ENCODE measurements at places on chromosomes 3 and 15.

DNA sequence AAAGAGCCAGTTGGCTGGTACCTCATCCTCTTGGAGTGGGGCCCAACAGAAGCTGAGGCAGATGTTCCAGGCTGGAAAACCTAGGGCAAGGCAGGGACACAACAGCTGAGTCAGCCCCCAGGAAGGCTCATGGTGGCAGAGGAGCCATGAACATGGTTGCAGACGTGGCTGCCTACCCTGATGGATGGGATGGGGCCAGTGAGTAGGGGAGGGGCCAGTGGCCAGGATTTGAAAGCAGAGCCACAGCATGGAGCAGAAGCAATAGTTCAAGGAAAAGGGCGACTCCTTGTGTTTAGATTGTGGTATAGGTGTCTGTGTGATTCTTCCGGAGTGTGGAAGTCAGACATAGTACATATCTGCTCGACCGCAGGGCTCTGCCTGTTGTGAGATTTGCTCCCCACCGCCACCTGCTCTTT lies 24.2 kb downstream of the PXYLP1 start:
- no peak for DNase-seq

DNA sequence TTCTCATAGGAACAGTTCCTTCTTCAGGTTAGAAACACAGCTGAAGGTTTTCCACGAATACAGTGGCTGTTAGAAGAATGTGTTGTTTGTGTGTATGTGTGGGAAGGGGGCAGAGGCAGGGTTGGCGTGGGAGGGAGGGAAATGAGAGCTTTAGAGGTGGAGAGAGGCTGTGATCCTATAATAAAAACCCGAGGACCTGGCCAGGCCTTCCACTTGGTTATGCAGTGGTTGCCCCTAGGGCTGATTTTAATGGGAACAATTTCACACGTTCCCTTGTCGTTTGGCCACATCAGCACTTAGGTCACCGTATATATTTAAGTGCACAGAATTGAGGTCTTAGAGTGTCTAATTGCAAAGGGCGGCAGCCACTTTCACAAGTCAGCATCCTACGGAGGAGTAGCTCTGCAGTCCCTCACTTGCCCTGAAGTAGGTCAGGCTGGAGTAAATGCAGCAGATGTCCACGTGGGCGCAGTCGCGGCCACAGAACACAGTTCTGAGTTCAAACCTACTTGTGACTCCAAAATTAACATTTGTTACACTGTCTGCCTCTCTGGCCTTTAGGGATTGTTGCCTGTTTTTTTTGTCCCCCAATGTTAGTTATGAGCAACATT lies 85.6 kb downstream of the PDCD6IP start:
- no peak for DNase-seq

- DNase-seq, result no peak
Observed at GRCh38 chr3:78919021-78919755, 848.6 kb downstream of the ROBO1 start.

- DNase-seq, result no peak
Observed at GRCh38 chr3:178795349-178795748, 259.1 kb downstream of the KCNMB2 start.

GRCh38 chr15:44501768-44502366 lies 35.1 kb upstream of the EIF3J start:
- peak; percentile 12 for DNase-seq

- no peak for DNase-seq
Observed at GRCh38 chr3:140736863-140737460, 59.1 kb downstream of the TRIM42 start.

DNA sequence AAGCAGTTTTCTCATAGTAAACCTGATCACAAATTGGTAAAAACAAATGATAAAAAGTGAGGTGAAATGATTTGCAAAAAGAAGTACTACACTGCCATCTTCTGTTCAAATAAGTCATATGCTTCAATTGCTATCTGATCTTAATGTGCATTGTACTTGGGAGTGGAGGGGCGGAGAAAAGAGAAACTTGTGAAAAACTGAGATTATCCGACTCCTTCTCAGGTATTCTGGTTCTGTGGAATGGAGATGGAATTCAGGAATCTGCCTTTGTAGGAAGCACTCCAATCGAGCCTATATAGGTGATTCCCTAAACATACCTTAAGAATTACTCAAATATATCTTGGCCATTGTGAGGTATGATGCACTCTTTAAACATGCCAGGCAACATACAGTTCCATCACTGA lies 180.6 kb downstream of the CHL1 start:
- DNase-seq, result no peak

DNA sequence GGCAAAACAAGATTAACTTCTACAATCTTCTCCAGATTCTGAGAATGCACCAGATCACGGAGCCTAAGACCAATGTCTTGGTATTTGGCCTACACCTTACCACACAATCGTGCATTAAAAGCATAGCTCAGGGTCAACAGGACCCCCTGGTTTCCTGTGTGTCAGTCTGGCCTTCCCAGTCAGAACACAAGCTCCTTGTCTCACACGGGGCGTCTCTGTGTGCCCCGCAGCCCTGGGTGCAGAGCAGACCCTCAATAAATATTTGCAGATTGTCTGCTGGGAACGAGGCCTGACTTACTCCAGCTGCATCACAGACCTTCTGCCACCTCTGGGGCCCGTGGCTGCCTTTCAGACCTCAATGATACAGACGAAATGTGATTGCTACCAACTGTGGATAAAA lies 82.5 kb upstream of the CTNNB1 start:
- DNase-seq, result no peak

- DNase-seq, result no peak
Observed at GRCh38 chr3:133527081-133527715, 46.3 kb upstream of the CDV3 start.

DNA sequence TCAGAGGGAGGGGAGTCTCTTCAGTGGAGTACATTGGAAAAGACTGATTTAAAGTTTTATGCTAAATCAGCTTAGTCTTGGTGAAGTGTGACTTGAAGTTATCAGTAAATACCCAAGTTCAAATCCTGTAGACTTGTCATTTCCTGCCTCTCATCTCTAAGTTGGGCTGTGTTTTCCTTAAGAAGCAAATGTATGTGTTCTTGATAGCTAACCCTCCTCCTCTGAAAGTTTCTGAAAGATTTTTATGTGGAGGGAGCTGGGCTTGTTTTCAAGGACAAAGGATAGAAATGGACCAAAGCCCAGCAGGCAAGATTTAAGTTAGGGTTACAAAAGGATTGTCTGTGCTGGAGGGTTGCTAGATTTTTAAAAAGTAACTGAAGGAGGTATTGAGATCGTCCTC lies 4.2 kb downstream of the MAPKBP1 start:
- no peak for DNase-seq

- no peak for DNase-seq
Observed at GRCh38 chr15:67914028-67914427, 74.2 kb upstream of the RNU6-1 start.

DNA sequence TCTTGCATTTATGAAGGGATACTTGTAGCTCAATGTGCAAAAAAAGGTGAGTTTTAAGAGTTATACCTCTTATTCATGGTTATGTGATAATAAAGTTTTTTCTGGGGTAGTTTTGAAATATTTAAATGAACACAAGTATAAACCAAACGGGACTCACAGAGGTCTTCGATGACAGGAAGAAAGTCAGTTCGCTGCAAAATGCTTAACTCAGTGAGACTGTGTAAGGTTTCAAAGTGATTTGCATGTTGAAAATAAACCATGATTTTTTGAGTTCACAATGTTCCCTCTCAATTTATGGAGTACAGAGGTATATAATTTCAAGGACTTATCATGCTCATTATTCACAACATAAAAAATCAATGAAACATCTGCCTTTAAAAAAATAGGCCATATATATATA lies 36.3 kb upstream of the MYH15 start:
- DNase-seq, result no peak

DNA sequence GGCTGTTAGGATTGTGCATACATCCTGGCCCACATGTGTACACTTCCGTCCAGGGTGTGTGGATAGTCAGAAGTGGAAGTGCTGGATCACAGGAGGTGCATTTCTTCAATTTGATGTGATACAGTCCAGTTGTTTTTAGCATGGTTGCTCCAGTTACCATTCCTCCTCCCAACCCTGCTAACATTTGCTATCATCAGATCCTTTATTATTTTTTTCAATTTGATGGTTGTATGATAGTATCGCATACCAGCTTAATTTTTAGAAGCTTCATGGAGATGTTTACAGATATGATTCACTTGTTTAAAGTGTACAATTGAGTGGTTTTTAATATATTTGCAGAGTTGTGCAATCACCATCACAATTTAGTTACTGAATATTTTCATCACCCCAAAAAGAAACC lies 202.7 kb downstream of the ITPR1 start:
- no peak for DNase-seq

DNA sequence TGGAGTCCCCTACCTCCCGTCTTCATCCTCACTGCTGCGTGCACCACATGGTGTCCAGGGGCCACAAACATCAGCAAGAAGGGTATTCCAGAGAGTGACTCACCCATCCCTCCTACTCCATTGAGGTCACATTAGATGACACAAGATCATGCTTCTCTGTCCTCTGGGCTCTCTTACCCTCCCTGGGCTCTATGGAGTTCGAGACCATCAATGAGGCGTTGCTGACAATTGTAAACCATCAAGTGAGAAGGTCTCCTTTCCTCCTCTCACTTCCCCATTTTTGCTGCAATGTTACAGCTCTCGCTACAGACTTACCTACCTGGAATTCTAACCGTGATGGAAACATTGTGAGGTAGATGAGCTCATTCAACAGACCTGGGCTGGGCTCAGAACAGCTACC lies 51.7 kb downstream of the HMCES start:
- DNase-seq, result no peak

DNA sequence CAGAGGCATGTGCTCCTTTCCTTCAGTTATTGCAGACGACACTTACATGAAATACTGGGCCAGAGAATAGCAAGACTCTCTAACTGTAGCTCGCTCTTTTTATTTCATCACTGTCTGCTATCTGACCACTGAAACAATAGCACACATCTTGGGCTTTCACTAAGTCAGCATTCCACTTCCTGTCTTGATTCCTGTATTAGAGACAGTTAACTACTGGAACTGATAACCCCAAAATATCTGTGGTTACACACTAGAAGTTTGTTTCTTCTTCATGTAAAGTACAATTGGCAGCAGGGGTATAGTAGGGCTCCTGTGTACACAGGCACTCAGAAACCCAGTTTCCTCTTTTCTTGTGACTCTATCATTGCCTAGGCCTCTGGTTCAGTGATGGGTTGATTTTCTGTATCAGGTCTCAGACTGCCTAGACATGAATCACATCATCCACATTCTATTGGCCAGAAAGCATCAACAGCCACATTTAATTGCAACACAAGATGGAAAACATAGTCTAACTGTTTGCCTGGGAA lies 230.2 kb upstream of the CD96 start:
- DNase-seq, result no peak

DNA sequence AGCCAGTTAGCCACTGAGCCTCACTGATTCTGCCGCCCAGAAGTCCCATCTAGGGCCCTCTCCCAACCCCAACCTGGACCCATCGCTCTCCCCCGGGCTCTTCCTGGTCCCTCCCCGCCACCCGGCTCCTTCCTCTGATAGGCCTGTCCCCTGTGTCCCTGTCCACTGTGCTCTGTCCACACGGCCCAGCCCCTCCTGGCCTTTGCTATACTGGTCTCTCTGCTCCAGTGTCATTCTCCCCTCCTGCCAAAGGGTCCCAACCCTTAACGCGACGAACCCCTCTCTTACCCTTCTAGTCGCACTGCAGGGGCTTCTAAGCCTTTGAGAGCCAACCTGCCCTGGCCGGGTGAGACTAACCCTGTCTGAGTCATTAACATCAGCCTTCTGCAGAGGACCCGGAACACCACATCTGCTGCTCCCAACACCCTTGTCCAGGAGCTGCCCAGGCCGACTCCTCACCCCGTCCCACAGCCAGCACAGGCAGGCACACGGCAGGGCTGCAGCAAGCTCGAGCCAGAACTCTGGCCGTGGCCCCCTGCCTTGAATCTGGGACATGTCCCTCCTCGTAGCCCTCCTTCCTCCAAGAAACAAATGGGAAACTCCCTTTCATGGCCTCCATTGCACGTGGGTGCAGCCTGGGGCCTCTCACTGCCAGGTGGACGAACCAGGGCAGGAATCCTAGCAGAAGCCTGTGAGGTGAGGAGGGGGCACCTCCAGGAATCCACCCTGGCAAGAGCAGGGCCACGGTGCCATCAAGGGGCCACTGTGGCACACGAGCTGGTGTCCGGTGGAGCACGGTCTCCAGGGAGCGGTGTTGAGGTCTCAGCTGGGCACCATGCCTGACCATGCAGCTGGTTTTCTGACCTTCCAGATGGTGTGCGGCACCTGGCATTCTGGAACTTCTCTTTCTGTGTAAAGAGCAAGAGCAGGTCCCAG lies 140.9 kb upstream of the IQSEC1 start:
- no peak for DNase-seq

GRCh38 chr3:38739931-38740330 lies 76.1 kb downstream of the SCN10A start:
- DNase-seq, result no peak

DNA sequence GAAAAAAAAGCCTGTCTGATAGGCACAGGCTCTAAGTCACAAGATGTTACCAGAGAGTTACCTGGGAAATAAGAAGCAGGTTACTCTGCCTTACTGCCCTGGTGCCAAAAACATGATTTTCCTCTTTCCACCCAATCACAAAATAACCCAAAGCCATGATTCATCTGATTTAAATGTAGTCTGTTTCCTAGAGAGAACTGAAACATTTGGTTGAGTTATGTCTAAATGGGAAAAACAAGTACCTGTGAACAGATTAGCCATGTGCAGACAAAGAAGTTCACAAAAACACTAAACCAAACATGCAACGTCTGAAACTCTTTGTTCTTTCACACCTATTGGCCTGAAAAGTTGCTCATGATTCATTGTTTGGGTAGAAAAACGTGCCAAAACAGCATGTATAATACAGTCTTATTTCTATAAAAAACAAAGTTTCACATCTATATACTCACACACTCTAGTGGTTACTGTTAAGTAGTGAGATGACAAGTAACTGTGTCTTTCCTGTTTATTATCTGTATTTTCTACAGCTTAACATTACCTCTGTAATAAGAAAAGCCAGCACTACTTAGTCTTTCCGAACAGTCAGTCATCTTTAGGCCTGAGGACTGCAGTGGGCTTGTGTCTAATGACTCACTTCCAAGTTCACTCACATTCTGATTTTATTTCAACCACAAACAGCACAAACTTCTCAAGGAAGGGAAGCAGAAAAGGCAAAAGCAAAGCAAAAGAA lies 30.2 kb downstream of the FAM174B start:
- DNase-seq, result no peak

GRCh38 chr3:20068512-20069177 lies 28.4 kb downstream of the KAT2B start:
- DNase-seq, result no peak

- no peak for DNase-seq
Observed at GRCh38 chr3:9864200-9864927, 15.7 kb downstream of the CIDEC start.

GRCh38 chr3:153972862-153973261 lies 148.3 kb upstream of the ARHGEF26 start:
- no peak for DNase-seq

- no peak for DNase-seq
Observed at GRCh38 chr3:128655531-128655930, 4.9 kb upstream of the RPN1 start.

GRCh38 chr3:40848421-40848820 lies 323.7 kb downstream of the ZNF621 start:
- no peak for DNase-seq

- no peak for DNase-seq
Observed at GRCh38 chr3:18079739-18080138, 337.3 kb upstream of the TBC1D5 start.

- DNase-seq, result no peak
Observed at GRCh38 chr3:150223558-150223957, 184.5 kb upstream of the TSC22D2 start.

Measured in GM12891 (cell line).